Activated CD4-positive, alpha-beta T cell treated with anti-CD3 and anti-CD28 coated beads, Interleukin-2, amount 50 U/mL, for 24 hours (primary cell): ENCODE measurements at places on chromosomes 13 and 19.

GRCh38 chr19:511101-511851, 4.0 kb downstream of the TPGS1 start:
- peak; percentile 41 for DNase-seq

GRCh38 chr13:66208589-66208988, 1021.5 kb downstream of the PCDH9 start:
- no peak for DNase-seq

- DNase-seq: no peak
Measured at GRCh38 chr19:55098716-55099556, 18.5 kb downstream of the PPP1R12C start.

- no peak for DNase-seq
Measured at GRCh38 chr19:45099467-45100191, 6.7 kb downstream of the PPP1R37 start.

GRCh38 chr19:42284591-42285341, 15.7 kb downstream of the CIC start:
- no peak for DNase-seq

DNA sequence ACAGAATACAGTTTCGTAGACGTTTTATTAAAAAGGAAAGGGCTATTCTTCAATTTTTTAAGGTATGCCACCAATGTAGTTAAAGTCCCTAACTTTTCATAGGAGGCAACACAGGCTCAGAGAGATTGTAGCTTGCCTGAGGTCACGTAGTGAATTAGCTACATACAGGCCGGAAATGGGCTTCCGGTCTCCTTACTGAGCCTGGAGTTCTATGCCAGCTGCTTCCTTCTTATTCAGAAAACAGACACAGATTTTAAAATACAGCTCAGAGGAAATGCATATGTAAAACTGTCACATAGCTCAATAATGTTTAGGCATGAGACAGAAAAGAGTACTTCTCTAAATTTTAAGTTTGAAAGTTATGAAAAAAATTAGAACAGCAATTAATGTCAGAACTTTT, 85.4 kb upstream of the TUBA3C start:
- DNase-seq: no peak

DNA sequence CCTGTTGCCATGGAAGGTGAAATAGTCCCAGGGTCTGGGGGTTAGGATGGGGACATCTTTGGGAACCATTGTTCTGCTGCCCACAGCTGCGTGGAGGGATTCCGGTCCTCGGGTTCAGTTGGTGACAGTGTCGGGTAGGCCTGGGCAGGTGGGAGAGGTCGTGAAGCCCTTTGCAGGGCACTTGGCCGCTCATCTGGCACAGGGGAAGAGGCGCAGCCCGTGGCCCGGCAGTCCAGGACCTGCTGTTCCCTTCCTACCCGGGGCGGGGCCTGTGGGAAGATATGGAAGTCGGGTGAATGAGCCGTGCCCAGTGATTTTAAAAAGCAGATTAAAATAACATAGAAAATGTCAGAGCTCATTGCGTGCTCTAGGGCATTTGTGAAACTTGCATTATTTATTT, 44.8 kb downstream of the KDM4B start:
- DNase-seq: no peak
